Stimulated activated naive CD8-positive, alpha-beta T cell treated with anti-CD3 and anti-CD28 coated beads, Interleukin-15, Interleukin-2, amounts not matched to agents 100 U/mL and 50 U/mL, for 24 hours (primary cell): ENCODE measurements at places on chromosomes 5 and 9.
A peak's percentile ranks its signal among the peaks of the same experiment; 100 is the strongest.

GRCh38 chr5:10627160-10627701 lies 63.4 kb downstream of the ANKRD33B start:
- peak; percentile 42 for DNase-seq

DNA sequence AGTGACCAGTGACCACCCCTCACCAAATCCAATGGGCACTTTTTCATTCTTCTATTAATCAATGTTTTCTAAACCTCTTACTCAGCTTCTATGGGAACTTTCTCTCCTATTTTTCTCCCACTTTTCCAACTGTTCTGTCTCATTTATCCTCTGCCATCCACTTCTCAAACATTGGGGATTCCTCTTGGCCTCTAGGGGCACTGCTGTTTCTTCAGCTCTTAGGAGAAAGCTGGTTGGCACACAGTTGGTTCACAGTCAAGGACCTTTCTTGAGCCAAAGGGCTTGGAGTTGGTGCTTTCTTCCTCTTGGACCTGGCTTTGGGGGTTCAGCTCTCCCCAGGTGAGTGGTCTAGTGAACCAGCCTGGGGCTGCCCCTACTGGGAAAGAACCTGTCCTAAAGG lies 112.2 kb upstream of the LHFPL2 start:
- DNase-seq, result no peak

- DNase-seq, result no peak
Observed at GRCh38 chr9:93261281-93261680, 77.3 kb downstream of the WNK2 start.

- DNase-seq, result no peak
Observed at GRCh38 chr9:28207657-28208056, 634.4 kb upstream of the C9orf72 start.

- DNase-seq, result peak; percentile 71
Observed at GRCh38 chr5:431001-431710, 11.8 kb upstream of the EXOC3 start.

DNA sequence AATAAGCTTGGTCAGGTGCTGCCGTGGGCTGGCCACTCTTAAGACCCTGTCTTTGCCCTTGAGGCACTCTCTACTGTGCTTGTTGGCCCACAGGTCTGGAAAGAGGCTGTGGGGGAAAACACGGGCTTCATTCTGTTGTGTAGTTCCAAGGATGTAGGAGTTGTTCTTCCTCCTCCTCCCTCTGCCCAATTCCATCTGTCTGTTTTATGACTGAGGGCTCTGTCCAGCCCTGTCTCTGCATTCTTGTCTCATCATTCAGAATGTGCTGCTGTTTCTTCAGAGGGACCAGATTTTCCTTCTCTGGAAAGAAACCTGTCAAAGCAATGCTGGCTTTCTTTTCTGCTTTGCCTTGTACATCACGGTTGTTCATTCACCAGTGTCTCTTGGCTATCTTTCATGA lies 84.1 kb downstream of the MAP1B start:
- no peak for DNase-seq

GRCh38 chr9:101055516-101055915 lies 27.0 kb downstream of the PLPPR1 start:
- DNase-seq, result no peak

GRCh38 chr5:60651872-60652620 lies 47.9 kb downstream of the DEPDC1B start:
- no peak for DNase-seq

DNA sequence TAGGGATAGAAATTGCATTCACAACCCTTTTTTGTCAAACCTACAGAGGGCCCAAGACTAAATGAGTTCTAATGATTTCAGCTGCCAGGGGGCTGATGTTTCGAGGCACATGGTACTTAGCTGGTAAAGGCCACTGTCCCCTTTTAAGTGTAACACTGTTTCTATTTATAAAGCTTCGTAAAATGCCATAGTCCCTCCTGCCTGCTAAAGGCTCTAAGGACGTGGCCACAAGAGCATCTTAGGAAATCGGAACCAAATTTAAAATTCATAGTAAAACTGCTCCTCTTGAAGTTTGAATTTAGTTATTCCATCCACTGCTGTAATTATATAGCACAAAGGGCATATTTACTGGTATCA lies 170.3 kb upstream of the WWC1 start:
- no peak for DNase-seq

GRCh38 chr5:174816858-174817257 lies 92.5 kb downstream of the MSX2 start:
- DNase-seq, result no peak

- DNase-seq, result no peak
Observed at GRCh38 chr9:110807956-110808598, 139.5 kb downstream of the MUSK start.

DNA sequence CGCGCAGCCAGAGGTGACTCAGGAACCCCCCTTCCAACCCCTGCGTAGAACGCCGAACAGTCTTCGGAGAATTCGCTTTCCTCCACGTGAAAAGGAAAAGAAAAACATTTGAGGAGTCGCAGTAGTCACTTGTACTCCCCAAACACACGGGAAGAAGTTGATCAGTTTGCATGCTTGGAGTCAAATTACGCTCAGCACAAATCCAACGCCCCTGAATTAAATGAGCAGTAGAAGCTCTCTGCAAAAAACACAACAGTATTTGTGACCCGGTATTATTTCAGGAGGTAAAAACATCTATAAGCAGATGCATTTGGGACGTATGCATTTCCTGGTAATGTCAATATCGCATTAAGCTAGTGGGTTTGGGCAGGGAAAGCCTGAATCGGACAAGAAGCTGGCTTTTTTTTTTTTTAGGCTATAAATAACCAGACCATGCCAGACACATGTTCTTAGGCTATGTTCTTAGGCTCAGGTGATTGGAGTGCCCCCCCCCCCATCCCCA lies 854 bp upstream of the ARL15 start:
- DNase-seq, result no peak

DNA sequence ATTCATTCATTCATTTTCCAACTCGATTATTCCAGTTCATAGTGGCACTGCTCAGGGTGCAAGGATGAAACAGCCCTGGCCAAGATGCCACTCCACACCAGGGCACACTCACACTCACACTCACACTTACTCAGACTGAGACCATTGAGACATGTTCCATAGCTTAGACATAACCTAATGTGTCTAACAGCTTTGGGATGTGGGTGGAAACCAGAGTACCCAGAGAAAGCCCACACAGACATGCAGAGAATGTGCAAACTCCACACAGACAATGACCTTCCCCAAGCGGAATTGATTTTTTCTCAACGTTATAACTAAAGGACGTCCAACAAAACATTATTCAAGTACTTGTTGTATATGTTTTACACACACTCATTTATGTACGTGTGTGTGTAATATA lies 1363.5 kb downstream of the EFNA5 start:
- DNase-seq, result no peak

GRCh38 chr5:40385544-40385943 lies 294.2 kb upstream of the PTGER4 start:
- no peak for DNase-seq

DNA sequence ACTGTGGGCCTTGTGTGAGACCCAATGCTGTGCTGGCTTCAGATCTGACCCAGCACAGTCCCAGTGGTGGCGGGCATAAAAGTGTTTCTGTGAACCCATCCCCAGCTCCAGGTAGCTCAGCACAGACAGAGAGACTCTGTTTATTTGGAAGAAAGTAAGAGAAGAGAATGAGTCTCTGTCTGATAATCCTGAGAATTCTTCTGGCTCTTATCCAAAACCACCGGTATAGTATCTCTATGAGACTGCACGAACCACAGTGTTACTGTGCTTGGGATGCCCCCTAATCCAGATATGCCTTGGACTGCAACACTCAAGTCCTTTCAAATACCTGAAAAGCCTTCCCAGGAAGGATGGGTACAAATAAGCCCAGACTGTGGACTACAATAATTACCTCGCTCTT lies 1660.8 kb upstream of the ACO1 start:
- no peak for DNase-seq

DNA sequence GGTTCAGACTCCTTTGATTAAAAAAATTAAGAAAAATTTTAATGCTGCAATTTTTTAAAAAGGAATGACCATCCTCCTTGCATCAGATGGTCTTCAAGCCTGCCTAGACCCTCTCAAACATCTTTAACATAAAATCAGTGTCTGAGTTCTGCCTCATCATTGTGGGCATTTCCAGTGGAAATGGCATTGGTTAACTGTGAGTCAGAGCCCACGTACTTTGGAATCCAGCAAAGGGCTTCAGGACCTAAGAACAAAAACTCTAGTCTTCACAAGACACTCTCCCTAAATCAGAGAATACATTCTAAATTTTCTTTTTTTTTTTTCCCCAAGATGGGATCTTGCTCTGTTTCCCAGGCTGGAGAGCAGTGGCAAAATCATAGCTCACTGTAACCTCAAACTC lies 9.4 kb upstream of the C5orf15 start:
- DNase-seq, result no peak

- no peak for DNase-seq
Observed at GRCh38 chr5:37080697-37081096, 168.5 kb downstream of the CPLANE1 start.

DNA sequence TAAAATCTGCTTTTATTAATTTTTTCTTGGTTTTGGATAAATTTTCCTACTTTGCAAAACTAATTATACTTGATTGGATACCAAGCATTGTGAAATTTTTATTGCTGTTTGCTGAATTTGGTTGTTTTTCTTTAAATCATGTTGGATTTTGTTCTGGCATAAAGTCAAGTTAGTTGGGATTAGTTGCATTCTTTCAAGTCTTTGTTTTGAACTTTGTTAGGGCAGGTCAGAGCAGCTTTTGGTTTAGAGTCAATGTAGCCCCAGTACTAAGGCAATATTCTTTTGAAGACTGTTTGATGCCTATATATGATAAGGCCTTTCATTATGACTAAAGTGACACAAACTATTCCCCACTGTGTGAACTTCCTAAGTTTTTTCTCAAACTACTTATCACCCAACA lies 531.1 kb downstream of the RASEF start:
- DNase-seq, result no peak

- DNase-seq, result no peak
Observed at GRCh38 chr9:38652044-38652443, 31.6 kb upstream of the ANKRD18A start.

- no peak for DNase-seq
Observed at GRCh38 chr5:8340261-8340660, 471.3 kb downstream of the MTRR start.

DNA sequence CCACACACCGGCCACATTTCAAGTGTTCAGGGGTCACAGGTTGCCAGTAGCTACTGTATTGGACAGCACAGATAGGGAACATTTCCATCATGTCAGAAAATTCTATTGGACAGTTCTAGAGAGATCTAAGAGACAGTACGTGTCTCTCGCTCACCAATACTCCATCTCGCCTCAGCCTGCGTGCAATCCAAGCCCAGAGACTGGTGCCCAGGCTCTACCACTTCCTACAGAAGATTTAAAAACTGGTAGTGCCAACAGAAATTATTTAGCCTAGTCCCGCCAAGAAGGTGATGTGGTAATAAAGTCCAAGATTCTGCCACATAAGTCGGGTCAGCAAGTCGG lies 390 bp upstream of the SNX2 start:
- peak; percentile 10 for DNase-seq

- no peak for DNase-seq
Observed at GRCh38 chr5:128764601-128765310, 200.5 kb upstream of the SLC27A6 start.

GRCh38 chr5:127920936-127921335 lies 162.6 kb upstream of the SLC12A2 start:
- DNase-seq, result no peak

GRCh38 chr9:97723819-97724218 lies 26.7 kb upstream of the XPA start:
- no peak for DNase-seq

DNA sequence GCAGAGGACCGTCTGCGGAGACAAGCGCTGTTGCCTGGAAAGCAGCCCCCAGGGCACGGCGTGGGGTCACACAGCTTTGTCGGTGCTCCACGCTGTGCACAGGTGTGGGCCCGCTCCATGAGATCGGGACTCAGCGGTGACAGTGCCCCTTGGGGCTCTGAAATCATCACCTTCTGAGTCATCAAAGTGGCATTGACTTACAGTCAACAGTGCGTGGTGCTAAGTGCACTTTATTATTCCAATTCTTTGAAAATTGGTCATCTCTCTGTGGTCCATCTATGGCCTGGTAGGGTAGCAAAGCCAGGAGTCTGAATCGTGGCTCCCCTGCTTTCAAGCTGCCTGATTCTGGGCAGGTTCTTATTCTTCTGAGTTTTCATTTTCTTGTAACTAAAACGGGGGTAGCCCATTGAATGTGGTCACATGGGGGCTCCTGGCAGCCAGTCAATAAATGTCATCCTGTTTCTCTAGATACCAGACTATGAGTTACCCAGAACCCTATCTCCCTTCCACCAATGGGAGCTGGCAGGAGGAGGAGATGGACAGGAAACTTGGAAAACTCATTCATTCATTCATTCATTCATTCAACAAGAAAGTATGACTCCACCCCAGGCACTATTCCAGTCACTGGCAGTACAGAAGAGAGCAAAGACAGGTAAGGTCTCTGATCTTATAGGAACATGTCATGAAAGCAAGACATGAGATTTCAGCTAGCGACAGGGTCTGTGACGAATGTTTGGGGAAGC lies 20.3 kb upstream of the UNC5A start:
- no peak for DNase-seq

DNA sequence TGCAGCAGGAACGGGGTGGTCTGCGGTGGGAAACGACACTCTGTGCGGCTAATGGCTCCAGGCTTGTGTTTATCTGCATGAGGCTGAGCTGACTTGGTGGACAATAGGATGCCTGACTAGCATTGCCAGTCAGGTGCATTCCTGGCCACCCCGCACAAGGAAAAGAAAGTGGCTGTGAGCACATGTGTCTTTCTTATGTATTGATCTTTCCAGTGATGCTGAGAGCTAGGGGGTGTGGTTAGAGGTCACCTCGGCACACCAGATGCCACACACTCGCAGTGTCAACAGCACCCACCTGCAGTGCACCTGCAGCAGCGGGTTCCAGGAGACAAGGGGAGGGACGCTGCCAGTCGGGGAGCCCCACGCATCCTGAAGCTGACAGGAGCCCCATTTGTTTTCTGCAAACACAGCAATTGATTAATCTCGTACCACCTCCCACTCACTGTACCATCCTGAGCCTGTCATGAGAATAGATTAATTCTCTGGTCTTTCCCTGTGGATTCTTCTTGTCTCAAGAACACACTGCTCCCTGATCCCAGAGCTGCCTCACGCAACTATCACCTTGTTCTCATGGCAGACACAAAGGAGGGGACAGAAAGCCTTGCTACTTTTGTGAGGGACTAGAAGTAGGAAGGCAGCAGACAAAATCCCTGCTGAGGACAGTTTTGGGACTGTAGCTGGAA lies 251.7 kb upstream of the WWC1 start:
- no peak for DNase-seq
